Suppressor macrophage treated with lipopolysaccharide for 1 hour (primary cell): ENCODE measurements at places on chromosomes 4 and X.
A peak's percentile ranks its signal among the peaks of the same experiment; 100 is the strongest.

GRCh38 chr4:89519771-89520320 lies 212.2 kb upstream of the GPRIN3 start:
- DNase-seq: no peak

DNA sequence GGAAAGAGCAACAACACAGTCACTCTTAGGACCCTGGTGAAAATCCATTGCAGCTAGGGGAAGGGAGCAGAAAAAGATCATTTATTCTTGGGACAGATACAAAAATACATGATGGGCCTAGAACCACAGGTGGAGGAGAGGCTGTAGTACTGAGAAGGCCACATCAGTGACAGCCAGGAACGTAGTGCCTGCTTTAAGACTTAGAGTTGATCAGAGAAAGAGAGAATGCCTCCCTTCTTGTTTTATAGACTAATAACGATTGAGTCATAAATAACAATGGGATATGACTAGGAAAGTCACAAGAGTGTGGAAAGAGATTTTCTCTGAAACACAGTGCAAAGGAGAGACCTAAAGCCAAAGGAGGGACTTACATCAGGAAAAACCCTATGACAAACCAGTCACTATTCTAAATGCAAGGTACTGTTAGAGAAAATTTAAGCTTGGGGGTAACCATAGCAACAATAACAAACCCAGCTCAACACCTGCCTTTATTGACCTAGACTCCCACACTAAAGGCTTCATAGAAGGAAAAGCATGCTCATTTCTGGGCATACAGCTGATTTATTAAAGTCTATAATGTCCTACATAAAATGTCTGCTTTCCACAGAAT lies 1015.0 kb upstream of the GRID2 start:
- DNase-seq: no peak

GRCh38 chr4:2076908-2077536 lies 17.9 kb downstream of the NAT8L start:
- no peak for DNase-seq

GRCh38 chr4:152316969-152317368 lies 218.9 kb downstream of the FBXW7 start:
- no peak for DNase-seq

- no peak for DNase-seq
Measured at GRCh38 chr4:77449171-77449570, 156.4 kb upstream of the CXCL13 start.

- no peak for DNase-seq
Measured at GRCh38 chr4:174663216-174663615, 140.9 kb upstream of the HPGD start.

GRCh38 chr4:80809039-80809729 lies 221.3 kb upstream of the BMP3 start:
- DNase-seq: no peak

DNA sequence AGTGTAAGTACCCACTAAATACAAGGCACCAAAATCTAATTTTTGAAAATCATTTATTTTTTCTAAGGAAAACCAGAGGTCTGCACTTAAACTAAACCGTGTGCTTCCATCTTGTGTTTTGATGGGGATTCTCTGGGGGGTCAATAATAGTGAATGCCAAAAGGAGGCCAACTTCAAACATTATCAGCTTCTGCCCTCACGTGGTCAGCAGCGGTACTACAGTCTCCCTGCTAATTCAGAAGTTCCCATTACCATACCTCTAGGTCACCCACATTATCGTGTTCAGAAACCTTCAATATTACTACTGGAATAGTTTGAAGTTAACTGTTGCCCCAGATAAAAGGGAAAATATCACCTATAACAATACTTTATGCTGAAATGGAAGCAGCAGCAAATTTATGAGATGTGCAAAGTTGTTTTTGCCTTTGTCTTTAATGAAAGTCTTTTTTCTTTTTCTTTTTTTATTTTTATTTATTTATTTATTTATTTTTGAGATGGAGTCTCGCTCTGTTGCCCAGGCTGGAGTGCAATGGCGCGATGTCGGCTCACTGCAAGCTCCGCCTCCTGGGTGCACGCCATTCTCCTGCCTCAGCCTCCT lies 17.3 kb downstream of the CTPS2 start:
- DNase-seq: peak; percentile 58

DNA sequence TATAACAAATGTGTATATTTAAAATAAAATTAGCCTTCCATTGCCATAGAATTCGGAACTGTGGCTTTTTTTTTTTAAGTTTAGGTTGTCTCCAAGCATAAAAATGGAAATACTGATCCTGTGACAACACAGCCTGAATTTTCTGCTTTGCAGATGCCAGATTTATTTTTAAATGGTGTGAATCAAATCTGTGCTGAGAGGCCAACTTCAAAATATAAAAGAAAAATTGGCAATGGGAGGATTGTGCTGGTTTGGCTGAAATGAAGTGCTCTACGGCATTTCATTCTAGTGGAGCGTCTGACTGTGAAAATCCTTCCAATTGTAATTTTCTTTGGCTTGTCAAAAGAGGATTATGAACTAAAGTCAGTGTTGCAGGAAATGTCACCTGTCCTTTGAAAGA lies 580.3 kb upstream of the ZFP42 start:
- DNase-seq: no peak

DNA sequence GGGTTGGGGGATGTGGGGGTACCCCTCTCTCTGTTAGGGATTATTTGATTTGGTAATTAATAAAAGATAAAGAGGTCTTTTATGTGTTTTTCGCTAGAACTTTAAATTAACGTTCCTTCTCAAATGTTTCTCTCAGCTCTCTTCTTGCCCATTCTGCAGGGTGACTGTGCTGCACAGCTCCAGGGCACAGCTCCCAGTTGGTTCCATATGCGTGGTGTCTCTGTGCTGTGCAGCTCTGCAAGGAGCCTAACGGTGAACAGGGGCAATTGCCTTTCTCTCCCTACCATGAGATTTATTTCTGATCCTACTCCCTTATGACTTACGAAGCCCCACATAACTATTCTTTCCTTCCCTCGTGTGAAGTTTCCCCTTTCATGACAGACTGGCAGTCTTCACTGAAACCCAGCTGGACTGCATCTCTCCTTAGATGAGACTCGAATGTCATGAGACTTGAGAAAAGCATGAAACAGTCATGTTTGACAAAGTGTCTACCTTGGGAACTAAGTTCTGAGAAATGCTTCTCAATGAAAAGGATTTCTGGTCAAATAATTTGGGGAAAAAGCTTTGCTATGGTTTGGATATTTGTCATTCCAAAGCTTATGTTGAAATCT lies 50.2 kb upstream of the SPRY1 start:
- no peak for DNase-seq

GRCh38 chr4:104677116-104677515 lies 182.4 kb upstream of the CXXC4 start:
- DNase-seq: no peak
